ENCODE measurements at places on chromosomes 7 and 10.

- no peak for DNase-seq
These were observed 490.5 kb downstream of the TCERG1L start for GRCh38 chr10:130820880-130821482.

DNA sequence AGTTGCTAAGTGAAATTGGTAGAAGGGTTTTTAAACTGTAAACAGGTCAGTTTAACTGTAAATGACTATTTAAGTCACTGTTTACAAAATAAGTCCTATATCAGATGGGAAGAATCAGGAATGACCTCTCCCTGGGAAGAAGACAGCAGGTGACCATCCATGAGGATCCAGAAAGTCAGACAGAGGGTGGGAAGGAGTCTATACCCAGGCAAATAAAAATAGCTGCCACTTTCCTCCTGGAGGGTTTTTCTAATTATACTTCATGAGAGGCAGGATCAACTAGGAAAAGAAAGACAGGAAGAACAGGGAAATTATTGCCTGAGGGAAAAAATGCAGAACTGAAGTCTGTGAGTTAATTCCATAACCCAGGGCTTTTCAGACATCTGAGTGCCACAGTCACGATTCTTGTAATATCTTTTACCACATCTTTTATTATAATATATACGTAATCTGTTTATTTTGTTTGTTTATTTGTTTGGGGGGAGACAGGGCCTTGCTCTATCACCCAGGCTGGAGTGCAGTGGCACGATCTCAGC, 7.0 kb downstream of the DNTT start:
- DNase-seq: no peak

GRCh38 chr7:30896036-30896435, 15.6 kb upstream of the AQP1 start:
- DNase-seq: no peak

DNA sequence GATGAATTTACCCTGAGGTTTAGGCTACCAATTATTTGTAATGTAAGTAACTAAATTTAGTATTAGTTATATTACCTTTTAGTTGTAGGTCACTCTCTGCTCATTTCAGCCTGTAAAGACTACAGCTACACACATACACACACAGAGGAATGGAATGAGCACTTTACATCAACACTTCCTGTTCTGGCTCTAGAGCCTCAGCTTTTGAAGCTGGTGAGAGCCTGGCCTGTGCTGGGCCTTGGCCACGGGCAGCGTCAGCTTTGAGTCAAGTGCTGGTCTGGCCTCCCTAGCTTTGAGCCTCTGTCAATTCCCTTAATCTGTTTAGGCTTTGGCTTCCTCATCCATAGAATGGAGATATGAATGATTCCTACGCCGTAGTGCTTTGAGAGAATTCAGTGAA, 141.7 kb downstream of the EGFR start:
- no peak for DNase-seq

DNA sequence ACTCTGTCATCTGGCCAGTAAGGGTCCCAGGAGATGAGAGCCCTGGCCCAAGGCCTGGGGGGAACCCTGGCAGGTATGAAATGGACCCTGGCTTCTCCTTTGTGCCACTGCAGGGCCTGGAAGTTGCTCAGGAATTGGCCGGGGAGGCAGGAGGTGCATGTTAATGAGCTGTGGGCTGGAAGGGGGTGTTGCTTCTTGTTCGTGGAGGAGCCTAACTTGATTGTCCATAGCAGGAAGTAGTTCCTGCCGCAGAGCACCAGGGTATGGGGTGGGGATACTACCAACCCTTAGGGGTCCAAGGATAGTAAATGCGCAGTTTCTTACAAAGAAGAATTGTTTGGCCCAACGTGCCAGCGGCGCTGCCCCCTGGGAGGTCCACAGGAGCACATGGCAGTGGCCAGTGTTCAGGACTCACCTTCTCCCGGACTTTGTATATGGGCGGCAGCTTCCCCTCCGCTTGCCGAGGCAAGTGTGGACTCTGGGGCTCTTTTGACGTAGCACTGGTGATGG, 21.5 kb downstream of the TEX36 start:
- no peak for DNase-seq

DNA sequence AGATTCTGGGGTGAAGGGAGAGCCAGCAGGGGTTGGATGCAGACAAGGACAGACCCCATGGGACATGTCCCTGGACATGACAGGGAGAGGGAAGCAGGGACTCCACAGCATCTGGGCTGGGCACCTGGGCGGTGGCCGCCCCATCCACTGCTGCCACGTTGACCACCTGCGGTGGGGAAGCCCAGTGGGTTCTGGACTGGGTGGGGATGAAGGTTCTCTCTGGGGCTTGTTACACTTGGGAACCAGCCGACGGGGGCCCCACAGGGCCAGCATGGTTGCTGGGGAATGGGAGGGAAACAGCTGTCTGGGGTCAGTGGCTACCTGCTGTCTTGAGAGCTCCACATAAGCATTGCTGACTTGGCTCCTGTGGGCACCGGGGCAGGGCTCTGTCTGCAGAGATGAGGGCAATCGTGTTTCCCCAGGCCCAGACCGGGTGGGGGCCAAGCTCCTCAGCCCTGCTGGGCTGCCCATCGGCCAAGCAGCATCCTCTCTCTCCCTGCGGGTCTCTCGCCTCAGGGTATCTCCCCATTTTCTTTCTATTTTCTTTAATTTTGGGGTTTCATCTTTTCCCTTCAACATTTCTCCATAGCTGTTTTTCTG, 443.6 kb upstream of the PFKP start:
- no peak for DNase-seq

DNA sequence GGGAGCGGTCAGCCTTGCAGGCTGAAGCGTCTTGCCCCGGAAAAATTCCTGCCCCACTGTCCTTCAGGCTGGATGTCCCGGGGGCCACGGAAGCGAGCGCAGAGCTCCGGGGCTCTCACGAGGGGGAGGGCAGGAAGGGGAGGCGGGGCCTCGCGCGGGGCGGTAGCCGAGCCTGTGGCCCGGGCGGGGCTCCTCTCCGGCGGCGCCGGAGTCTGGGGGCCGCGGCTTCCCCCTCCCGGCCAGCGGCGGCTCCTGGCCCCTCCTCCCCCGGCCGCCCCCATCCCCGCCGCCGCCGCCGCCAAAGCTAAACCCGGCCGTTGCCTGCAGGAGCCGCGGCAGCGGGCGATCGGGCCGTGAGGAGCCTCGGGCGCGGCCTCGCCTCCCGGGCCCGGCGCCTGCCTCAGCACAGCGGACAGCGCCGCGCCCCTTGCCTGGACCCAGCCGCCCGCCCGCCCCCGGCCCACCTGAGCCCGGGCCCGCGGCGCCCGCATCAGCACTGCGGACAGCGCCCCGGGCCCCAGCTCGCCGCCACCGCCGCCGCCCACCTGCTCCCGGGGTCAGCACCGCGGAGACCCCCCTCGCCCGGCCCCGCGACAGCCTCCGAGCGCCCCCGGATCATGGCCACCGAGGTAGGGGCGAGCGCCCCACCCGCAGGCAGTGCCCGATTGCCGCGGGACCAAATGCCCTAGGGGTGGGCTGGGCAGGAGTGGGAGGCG, at the start of gene GOLGA7B:
Gene GOLGA7B (plus strand): TSS at position 157 of the 716 bp plus-strand sequence. CDS start 461 bp downstream, at position 618.
- DNase-seq: no peak

DNA sequence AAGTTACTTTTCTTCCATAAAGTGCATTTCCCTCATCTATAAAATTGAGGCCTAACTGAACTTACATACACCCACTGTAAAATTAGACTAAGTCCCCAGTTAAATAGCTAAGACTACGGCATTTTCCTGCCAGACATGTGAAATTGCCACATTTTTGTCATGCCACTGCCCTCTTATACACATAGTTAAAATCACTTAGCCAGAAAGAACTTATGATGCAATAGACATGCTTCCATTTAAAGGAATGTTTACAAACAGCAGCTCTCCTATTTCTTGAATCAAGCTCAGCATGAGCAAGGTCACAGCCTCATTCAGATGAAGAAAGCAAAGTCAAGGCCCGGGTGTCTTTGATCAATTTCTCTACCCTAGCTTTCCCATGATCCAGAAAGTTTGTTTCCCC, 175.7 kb downstream of the LRRN3 start:
- DNase-seq: no peak

- DNase-seq: no peak
These were observed 81.9 kb downstream of the BUB3 start for GRCh38 chr10:123236126-123236525.

DNA sequence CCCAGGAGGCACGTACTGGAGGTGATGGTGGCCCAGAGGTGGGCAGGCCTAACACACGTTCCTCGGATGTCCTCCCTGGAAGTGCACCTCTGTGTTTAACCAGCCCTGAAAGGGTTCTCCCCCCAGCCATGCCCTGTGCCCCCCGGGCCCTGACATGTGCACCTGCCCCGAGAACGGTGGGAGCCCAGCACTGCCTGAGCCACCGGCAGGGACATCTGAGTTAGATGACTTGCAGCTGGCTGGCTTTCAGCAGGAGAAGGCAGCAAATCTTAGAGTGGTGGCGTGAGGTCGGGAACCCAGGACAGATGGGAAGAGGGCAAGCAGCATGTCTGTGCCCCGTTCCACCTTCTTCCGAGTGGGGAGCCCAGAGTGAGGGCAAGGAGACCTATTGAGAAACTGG, 291.8 kb downstream of the TCERG1L start:
- no peak for DNase-seq

DNA sequence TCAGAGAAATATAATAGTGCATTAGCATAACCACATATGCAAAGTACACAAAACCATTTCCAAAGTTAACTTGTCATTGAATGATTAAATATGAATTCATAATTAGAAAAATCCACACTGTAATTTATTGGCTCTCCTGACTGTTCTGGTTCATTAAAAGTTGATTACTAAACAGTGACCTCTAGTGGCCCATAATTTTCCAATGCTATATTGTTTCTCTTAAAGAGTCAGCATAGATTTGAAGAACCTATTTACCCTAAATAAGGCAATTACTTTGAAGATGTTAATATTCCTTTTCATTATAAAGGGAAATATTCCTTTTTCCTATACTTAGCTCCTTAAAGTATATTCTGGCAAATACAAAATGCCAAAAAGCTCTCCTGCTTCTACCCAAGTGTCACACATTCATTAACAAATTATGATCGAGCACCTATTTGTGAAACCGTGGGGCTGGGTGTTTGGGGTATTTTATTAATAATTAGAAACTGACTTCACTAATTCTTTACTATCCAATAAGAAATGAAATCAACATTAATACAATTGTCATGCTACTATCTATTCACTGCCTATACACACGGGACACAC, 86.2 kb downstream of the HIBADH start:
- no peak for DNase-seq

- no peak for DNase-seq
These were observed 19.7 kb upstream of the SIRT1 start for GRCh38 chr10:67864607-67865371.

DNA sequence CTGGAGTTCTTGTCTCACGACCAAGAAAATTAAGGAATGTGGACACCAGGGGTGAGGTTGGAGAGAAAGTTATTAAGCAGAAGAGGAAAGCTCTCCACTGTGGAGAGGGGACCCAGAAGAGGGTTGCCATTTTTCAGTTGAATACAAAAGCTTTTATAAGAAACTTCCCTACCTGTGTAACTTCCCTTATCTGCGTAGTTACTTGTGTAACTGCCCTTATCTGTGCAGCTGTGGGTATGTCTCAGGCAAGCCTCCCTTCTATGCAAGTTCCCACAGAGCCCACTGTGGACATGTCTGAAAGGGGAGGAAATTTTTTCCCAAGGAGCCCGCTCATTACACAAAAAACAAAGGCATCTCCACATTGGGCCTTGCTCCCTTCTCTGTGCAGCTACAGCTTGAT, 94.9 kb downstream of the SVOPL start:
- DNase-seq: no peak

GRCh38 chr10:133141144-133141957, 18.7 kb upstream of the KNDC1 start:
- DNase-seq: no peak

- no peak for DNase-seq
These were observed 15.1 kb upstream of the ZMIZ1 start for GRCh38 chr10:79053481-79054202.

- DNase-seq: no peak
These were observed 80.6 kb downstream of the GLI3 start for GRCh38 chr7:42156291-42156865.

DNA sequence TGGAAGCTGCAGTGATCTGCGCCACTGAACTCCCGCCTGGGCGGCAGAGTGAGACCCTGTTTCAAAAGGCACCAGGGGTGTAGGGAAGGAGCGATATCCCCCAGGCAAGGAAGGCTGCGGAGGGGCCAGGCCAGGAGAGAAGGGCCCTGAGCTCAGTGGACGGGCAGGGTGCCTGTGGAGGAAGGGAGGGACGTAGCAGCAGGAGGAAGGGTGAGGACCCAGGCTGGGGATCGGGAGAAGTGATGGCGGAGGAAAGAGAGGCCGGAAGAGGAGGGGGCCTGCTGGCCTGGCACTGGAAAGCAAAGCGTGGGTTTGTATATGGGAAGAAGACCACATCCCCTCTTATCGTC, 45.6 kb downstream of the ALOX5 start:
- no peak for DNase-seq

- no peak for DNase-seq
These were observed 47.7 kb downstream of the MINPP1 start for GRCh38 chr10:87552248-87552929.

DNA sequence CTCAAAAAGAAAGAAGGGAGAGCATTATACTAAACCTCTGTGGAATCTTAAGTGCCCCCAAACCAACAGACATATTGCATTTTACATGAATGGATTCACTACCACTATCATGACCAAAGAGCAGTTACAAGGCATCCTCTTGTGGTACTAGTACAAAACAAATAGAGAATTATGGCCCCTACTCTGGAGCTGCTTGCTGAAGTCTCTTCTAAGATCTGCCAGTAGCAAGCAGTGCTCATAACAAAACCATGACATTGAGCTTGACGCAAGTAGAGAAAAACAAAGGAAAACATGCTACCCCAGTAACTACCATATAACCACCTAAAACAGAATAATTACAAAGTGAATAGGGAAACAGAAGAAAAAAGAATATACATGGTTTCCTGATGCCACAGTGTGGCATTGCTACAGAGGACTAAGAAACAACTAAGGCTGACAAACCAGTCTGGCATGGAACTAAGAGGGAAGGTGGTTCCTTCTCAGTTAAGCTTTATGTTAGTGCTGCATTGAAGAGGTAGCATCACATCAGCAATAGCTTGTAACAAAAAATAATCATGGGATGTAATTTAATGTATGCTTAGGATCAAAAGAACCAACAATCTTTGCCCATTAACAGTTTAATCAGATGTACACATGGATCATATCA, 150.2 kb upstream of the AGR3 start:
- no peak for DNase-seq

GRCh38 chr10:81873932-81874816, 820 bp upstream of the NRG3 start:
- DNase-seq: no peak

DNA sequence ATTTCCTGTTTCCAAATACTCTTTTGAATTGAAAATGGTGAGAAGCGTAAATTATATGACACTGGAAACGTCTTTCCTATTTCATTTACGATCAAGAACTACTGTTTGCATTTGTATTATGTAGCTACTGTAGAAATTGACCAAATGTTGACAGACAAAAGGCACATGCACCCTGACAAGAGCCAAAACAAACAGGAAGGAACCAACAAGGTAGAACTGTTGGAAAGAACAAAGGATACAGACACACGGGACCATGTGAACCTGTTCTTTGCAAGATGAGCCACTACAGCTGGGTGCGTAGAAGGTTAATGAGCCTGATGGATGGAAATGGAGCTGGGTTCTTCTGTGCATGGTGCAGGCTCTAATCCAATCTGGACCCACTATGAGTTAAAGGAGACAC, 48.4 kb upstream of the FZD8 start:
- no peak for DNase-seq

GRCh38 chr7:30880125-30880720, 31.4 kb upstream of the AQP1 start:
- DNase-seq: no peak

- DNase-seq: no peak
These were observed 59.7 kb upstream of the CCDC6 start for GRCh38 chr10:59965899-59966650.

GRCh38 chr7:44071726-44072363, 6.5 kb upstream of the PGAM2 start:
- no peak for DNase-seq
